ENCODE measurements at places on chromosomes 6 and 20.

DNA sequence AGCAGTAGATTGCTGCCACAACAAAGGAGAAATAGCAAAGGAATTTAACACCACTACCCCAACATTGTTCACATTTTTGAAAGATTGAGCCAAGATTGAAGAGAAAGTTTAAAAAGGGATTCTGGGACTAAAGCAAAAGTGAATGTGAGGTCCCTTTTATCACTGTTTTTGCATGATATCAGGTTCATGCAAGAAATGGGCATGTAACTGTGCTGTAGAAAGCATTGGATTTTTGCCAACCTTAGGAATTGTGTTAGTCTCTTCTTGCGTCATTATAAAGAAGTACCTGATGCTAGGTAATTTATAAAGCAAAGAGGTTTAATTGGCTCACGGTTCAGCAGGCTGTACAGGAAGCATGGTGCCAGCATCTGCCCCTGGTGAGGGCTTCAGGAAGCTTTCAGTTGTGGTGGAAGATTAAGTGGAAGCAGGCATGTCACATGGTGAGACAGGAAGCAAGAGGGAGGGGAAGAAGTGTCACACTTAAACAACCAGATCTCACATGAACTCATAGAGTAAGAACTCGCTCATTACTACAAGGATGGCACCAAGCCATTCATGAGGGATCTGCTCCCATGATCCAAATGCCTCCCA is 4.6 kb upstream of the GJB7 start:
- H3K27me3 ChIP-seq: no peaks in the 10 kb centered on the region
- peaks cover 9% of the 10 kb centered on the region for H3K4me1 ChIP-seq
- H3K27ac ChIP-seq: peak overlapping the region; percentile 66
- DNase-seq: peak; percentile 20

- peak overlapping the region; percentile 73 for H3K27ac ChIP-seq
- no peaks in the 10 kb centered on the region for H3K36me3 ChIP-seq
- DNase-seq: peak; percentile 83
- no peaks in the 10 kb centered on the region for H3K27me3 ChIP-seq
- peaks cover 36% of the 10 kb centered on the region for H3K4me1 ChIP-seq
- H3K4me3 ChIP-seq: no peak overlapping the region
These were observed 299.7 kb downstream of the PLCB1 start for GRCh38 chr20:8431538-8432434.

- H3K36me3 ChIP-seq: no peaks in the 10 kb centered on the region
- no peak for DNase-seq
- no peaks in the 10 kb centered on the region for H3K4me1 ChIP-seq
- no peak overlapping the region for H3K27ac ChIP-seq
- no peak overlapping the region for H3K4me3 ChIP-seq
- no peaks in the 10 kb centered on the region for H3K27me3 ChIP-seq
These were observed 20.6 kb downstream of the BPIFB1 start for GRCh38 chr20:33303595-33303994.

DNA sequence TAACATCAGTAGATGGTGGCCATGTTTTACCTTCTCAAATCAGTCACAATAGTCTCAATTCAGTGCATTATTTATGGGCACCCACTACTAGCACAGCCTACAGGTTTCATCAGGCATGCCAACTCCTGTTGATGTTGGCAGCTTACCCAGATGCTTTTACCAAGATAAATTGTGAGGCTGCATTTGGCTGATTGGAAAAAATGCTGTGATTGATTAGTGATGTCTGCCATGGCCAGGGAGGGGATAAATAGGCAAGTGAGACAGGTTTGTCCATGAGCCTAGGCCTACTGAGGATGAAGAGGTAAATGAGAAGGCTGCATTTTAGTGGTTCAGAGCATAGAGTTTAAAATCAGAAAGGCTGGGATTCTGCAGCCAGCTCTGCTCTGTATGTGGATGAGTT is 227.1 kb downstream of the NFATC2 start:
- no peaks in the 10 kb centered on the region for H3K36me3 ChIP-seq
- H3K4me3 ChIP-seq: no peak overlapping the region
- no peak overlapping the region for H3K27ac ChIP-seq
